ENCODE measurements at places on chromosomes 7 and 10.

- no peak for DNase-seq
Observed at GRCh38 chr7:2471022-2471329, 5.2 kb downstream of the GRIFIN start.

DNA sequence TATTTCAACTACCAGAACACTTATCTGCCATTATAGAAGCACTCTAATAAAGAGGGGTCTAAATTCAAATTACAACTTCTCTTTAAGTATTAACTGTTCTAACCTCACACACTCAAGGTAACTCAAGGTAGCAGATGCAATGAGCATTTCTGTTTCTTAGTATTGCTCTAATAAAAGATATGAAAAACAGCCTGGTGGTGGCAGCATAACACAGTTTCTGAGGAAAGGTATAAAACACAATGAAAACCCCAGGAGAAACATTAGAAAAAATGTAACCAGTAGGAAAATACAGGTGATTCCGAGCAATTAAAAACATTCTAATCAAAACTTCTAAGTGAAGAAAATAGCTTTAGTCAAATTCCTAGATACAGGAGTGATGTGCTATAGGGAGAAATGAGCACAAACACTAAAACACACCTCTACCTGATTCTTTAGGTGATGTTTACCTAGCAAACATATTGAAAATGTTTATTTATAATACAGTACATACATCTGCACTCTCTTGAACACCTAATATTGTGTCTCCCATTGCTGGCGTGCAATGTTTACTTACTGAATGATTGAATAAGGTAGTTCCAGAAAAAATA is 3.5 kb downstream of the MKRN1 start:
- DNase-seq: peak; percentile 25

DNA sequence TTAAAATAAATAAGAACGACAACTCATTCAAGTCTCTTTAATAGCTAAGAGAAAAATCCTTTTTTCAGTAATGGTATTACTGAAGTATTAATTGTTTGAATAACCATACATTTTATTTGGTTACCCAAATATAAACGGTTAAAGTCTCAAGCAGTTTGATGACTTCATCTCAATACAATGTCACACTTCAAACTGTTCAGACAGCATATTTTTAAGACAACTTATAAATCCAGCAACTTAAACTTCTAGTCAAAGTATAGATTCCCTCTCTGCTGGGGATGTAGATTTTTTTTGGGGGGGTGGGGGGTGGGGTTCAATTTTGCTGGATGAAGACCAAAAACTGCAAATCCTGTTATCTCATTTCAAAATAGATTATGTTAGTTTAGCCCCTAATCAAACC is 42.0 kb downstream of the GNA12 start:
- no peak for DNase-seq

DNA sequence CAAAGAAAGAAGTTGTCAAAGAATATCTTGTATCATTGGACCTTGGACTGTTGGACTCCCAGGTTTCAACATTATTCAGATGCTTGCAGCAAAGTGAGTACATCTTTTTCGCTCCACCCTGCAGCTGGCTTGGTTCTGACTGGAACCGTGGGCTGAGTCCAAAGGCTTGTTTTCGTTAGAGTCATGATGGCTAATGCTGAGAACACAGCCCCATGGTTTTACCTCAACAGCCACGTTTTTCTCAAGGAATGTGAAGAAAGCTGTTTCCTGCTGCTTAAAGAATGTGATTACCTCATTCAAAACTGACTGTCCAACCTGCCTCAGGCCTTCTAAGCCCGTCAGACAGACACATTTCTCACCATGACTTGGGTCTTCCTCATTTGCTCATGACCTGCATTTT is 69.5 kb downstream of the STEAP1B start:
- DNase-seq: no peak

DNA sequence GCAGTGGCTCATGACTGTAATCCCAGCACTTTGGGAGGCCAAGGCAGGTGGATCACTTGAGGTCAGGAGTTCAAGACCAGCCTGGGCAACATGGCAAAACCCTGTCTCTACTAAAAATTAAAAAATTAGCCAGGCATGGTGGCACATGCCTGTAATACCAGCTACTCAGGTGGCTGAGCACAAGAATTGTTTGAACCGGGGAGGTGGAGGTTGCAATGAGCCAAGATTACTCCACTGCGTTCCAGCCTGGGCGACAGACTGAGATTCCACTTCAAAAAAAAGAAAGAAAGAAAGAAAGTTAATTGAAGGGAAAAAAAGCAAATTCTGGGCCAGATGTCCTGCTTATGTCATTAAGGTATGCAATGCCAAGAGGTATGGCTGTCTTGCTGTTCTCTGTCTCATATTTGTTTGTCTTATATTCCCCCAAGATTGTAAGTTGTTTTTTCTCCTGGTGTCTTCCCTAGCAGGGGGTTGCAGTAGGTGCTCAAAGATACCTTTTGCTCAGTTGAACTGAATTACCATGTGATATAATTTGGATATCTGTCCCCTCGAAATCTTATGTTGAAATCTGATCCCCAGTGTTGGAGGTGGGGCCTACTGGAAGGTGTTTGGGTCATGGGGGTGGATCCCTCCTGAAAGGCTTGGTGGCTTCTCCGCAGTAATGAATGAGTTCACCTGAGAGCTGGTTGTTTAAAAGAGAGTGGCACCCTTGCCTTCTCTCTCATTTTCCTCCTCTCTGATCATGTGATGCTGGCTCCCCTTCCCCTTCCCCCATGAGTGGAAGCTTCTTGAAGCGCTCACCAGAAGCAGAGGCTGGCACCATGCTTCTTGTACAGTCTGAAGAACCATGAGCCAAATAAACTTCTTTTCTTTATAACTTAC is 60.9 kb downstream of the MYOF start:
- DNase-seq: no peak

GRCh38 chr7:151348970-151349369 is 7.4 kb downstream of the NUB1 start:
- no peak for DNase-seq

- no peak for DNase-seq
Observed at GRCh38 chr10:80444124-80444523, 10.0 kb upstream of the TSPAN14 start.

- no peak for DNase-seq
Observed at GRCh38 chr10:84236807-84237198, 4.5 kb downstream of the LRIT1 start.

DNA sequence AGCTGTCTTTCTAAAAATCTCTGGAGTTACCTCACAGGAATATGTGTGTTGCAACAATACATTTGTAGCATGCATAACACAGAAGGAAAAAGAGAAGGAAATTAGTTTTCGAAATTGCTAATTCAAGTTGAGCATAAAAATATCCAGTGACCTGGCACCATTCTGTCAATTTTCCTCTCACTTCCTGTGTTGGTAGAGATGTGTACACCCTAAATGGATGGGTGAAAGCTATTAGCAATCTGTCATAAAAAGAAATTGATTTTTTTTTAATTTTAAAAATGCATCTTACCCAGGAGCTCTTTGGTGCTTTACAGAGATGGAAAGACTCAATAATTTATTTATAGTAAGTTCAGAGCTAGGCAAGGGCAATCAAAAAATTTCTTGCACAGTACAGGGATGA is 333.3 kb upstream of the TMEM229A start:
- no peak for DNase-seq

DNA sequence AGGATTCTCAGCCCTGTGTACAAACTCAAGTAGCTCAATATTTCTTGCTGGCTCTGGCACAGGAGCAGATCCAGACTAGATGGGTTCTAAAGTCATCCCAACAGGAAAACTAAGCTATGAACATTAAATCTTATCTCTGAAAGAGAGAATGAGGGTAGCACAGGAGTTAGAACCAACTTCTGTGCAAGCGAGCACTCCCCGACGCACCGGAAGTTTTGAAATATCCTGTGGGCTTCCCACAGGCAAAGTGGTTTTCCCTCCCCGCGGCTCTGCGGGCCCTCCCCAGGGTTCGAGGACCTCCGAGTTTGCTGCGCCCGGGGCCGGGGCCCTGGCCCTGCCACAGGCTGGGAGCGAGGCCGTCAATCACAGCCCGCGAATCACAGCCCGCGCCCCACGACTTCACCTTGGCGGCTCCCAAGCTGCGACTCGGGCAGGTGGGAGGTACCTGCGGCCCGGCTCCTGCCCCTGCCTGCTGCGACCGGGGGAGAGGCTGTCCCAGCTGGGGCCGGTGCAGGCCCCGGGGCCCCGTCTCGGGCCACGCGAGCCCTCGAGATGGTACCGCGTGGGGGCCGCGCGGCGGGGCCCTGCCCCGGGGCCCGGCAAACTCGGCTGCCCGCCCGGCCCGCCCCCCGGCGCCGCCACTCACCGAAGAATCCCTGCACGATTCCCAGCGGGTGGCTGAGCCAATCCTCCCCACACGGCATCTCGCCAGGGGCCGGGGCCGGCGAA is 598 bp downstream of the MCMBP start:
- DNase-seq: peak; percentile 26

All from stimulated activated CD4-positive, alpha-beta T cell treated with anti-CD3 and anti-CD28 coated beads, TNF-alpha, amount 100 ng/mL, for 24 hours (primary cell).